ENCODE measurements at places on chromosomes 2 and 18. TPM values are rescaled to one million over a fixed set of nuclear protein-coding genes. Genes with fewer than 3 reads are reported as not detected.

Gene TMEM87B
- polyA plus RNA-seq: 6.0 TPM

DNA sequence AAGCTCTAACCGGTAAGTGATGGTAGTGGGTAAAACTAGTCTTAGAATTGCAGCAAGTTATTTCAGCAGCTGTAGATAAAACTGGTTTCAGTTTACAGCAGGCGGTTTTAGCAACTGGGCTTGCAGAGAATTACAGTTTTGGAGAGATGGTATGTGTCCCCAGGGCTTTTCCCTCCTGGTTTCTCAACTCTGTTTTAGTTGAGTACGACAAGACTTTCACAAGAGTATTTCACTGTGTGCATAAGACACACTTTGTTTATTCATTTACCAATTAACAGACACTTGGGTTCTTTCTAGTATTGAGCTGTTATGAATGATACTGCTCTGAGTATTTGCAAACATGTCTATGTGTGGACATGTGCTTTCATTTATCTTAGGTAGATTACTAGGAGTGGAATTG is 65.6 kb upstream of the RFX8 start:
- DNase-seq: no peak

- no peak for DNase-seq
These were observed 115.8 kb upstream of the NPAS2 start for GRCh38 chr2:100704156-100704555.

Gene ACKR3
- 23.2 TPM for polyA plus RNA-seq

DNA sequence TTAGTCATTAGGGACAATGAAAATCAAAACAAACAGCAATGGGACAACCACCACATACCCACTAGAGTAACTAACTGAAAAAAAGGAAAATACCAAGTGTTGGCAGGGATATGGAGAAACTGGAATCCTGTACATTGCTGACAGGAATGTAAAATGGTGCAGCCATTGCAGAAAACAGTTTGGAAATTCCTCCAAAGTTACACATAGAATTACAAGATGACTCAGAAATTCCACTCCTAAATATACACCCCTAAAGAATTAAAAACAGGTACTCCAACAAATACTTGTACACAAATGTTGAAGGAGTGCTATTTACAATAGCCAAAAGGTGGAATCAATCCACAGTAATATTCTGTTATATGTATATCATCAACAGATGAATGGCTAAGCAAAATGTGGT is 110.9 kb downstream of the ROCK1 start:
- no peak for DNase-seq

DNA sequence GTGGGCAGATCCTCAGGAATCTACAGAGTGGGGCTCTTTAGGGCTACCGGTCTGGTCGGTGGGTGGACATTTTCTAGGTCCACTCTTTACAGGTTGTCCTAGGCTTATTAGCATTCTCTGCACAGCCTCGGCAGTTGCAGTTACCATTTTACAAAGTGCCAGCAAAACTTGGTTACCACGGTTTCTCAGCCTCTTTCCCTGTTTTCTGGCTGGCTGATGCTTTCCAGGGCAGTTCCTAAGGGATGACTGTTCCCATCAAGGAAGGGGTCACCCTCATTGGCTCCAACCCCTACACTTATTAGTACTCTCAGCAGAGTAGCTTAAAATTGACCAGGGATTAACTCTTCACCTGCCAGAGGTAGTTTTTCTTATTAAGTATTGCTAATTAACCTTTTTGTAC is 2.0 kb upstream of the AQP4 start:
- DNase-seq: no peak

GRCh38 chr2:98464772-98465310 is 20.2 kb downstream of the INPP4A start:
- no peak for DNase-seq

GRCh38 chr2:234058881-234059280 is 8.4 kb downstream of the SPP2 start:
- no peak for DNase-seq

GRCh38 chr2:2530334-2530733 is 199.3 kb upstream of the MYT1L start:
- DNase-seq: no peak

GRCh38 chr2:7071154-7071553 is 153.9 kb downstream of the RNF144A start:
- no peak for DNase-seq

GRCh38 chr2:160321006-160321405 is 120.9 kb upstream of the ITGB6 start:
- no peak for DNase-seq

GRCh38 chr2:43452318-43452731 is 143.5 kb downstream of the THADA start:
- DNase-seq: no peak

Gene TLX2
- polyA plus RNA-seq: not detected

- DNase-seq: no peak
These were observed 27.0 kb downstream of the MFSD6 start for GRCh38 chr2:190435031-190435670.

Gene HOXD4
- polyA plus RNA-seq: 1.6 TPM

GRCh38 chr18:3667255-3668137 is 217.5 kb downstream of the TGIF1 start:
- DNase-seq: no peak

Gene SCN3A
- polyA plus RNA-seq: 2.5 TPM

DNA sequence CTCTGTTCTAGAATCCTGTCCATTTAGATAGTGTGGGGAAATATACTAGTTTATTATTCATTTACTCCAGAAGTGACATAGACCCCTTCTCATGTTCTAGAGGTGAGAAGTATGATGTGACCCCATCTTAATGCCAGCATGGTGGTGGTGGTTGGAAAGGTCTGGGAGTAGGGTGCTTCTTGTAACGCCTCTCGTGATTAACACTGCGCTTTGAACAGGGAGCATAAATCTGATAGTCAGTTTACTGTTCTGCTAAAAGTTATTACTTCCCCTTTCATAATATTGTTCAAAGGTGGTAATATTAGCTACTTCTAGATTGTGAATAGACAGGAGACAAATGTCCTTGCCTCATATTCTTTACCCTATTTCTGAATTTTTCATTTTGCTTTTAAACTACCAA is 35.6 kb downstream of the EHBP1 start:
- no peak for DNase-seq

Gene IL36A
- not detected for polyA plus RNA-seq

- no peak for DNase-seq
These were observed 32.4 kb downstream of the RTN4 start for GRCh38 chr2:55017880-55018279.

- DNase-seq: no peak
These were observed 99.9 kb upstream of the NABP1 start for GRCh38 chr2:191578031-191578430.

DNA sequence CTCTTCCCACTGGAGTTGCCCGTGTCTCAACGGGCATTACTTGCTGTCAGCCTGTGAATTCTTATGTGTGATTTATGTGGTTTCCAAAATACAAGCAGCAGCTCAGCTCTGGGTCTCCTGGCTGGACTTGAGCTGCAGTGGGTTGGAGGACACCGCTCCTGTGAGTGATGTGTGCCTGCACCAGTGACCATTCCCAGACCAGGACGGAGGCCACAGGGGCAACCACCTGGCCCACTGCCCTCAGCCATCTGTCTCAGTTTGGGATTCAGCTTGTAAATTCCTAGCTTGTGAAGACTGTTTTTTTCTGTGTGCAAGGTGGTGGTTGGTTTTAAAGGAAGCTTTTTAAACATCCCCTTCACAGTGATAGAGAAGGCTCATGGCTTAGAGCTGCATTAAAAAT is 261.0 kb downstream of the BCL2 start:
- no peak for DNase-seq

GRCh38 chr2:60678551-60678950 is 77.5 kb upstream of the PAPOLG start:
- no peak for DNase-seq

Gene QPCT
- 0.95 TPM for polyA plus RNA-seq

Gene TUBB8B
- not detected for polyA plus RNA-seq

DNA sequence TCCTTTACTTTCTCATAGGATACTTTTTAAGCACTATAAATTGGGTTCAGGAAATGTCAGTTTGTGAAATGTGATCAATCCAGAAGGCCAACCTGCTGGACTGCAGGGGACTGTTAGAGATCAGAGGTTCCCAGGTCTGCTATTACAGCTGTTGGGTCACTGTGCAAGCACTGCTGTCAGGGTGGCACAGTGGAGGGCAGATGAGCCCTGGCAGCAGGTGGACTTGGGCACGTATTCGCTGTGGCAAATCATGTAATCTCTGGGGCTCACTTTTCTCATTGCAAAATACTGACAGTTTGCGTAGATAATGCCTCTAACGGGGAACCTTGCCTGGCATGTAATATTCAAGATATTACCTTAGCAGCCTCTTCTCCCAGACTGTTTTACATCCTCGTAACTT is 18.1 kb downstream of the RAB31 start:
- no peak for DNase-seq

Gene RBM43
- polyA plus RNA-seq: 1.7 TPM

GRCh38 chr2:120842456-120843439 is 107.1 kb downstream of the GLI2 start:
- no peak for DNase-seq

DNA sequence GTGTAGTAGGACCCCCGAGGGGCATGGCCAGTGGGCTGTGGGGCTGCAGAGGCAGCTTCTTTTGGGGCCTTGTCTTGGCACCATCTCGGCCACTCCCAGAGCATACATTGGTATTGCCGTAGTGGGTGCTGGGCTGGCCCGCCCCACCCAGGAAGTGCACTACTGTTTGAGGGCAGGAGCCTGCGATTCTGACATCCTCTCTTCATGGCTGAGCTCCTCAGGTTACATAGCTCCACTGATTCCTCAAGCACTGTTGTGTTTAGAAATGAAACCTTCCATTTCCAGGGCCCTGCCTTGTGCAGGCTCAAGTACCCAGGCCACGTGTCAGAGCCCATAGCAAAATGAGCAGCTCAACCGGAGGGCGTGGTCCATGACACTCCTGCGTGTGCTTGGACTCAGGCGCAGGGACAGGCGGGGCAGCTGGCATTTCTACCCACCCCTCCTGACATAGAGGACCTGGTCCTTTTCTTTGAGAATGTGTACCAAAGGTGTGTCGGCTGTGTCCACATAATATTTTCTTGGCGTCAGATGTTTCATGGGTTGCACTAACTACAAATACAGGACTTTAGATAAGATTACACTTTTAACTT is 67.9 kb downstream of the DGKD start:
- no peak for DNase-seq

DNA sequence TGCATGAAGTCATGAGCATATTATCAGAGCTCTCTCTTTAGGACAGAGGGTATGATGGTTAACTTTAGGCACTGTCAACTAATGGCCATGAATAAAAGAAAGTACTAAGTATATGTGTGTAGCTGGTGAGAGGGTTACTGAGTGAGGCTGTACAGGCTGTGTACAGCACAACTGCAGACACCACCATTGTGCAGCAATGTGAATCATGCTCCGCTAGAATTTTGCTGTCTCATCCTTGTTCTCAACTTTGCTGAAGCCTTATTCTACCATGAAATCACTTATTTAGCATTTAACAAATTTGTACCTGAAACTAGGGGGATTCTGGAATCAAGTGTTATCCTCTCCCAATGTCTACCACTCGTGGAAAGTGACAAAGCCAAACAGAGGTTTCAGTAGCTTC is 414.9 kb downstream of the PLCL1 start:
- no peak for DNase-seq

Gene CABYR
- not detected for polyA plus RNA-seq

Gene CAPN14
- 0.37 TPM for polyA plus RNA-seq

DNA sequence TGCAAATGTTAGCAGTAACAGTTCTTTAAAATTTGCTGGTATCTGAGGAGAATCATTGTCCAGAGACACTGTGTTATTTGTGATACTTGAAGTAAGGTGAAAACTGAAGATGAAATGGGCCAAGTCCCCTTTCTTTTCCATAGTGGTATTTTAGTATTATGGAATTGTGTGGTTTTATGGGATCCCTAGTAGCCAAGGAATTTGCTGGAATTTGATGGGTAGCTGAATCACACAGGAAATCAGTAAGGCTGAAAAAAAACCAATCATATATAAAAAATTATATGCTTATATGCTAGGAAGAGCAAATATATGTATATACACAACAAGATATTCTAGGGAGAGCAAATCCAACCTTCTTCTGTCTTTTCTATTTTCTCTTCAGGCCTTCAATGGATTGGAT is 54.2 kb upstream of the TACR1 start:
- DNase-seq: no peak

GRCh38 chr2:41544709-41545108 is 503.1 kb upstream of the PKDCC start:
- no peak for DNase-seq

DNA sequence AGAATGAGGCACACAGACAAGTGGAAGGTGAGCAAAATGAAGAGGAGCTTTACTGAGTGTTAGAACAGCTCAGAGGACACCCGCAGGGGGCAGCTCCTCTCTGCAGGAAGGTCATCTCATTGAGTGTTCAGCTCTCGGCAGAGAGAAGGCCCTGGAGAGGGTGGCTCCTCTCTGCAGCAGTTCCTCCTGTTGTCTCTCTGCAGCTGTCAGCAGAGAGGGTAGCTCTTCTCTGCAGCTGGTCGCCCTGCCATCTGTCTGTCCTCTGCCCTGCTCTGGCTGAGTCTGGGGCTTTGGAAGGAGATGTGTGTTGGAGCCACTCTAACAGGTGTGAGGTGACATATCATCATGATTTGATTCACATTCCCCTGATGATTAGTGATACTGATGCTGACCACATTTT is 6.8 kb upstream of the SNTG2 start:
- DNase-seq: no peak

DNA sequence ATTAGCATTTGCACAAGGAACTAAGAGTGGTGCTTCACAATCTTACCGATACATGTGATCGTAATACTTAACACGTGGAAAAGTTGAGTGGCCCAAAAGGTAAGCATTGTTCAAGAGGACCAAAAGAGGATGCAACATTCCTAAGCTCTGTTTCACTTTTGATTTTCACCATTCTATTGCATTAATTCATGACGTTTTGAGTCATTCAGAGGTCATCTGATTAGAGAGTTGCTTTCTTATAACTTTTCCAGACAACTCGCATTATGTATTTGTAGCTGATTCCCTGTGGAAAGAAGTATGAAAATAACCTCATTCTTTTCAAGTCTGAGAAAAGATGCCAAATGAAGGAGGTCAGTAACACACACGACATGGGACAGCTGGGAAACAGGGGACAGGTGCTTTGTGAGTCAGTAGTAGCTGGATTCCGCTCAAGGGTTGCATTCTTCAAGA is 344.4 kb downstream of the RND3 start:
- DNase-seq: no peak

GRCh38 chr2:66852953-66853352 is 418.0 kb downstream of the MEIS1 start:
- no peak for DNase-seq

- DNase-seq: no peak
These were observed 98.1 kb downstream of the PARD3B start for GRCh38 chr2:204643326-204643725.

Gene AMER3
- not detected for polyA plus RNA-seq

DNA sequence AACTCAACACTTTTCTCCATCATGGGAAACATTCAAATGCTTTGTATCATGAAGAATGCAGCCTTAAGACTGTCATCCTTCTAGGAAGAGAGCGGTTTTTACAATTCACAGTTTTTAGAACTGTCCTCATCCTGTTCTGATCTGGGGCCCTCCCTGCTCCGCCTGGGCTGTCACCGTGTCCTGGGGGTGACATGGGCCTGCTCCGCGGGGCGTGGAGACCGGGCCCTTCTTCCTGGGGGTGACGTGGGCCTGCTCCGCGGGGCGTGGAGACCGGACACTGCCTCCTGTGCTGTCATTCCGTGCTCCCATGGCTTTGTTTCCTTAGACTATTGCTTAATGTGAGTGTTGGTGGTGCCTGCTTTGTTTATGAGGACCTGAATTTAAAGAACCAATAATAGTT is 122.8 kb downstream of the TMEM18 start:
- DNase-seq: no peak

Gene CNGA3
- not detected for polyA plus RNA-seq
